ENCODE measurements at places on chromosomes 6 and 20. TPM values are rescaled to one million over a fixed set of nuclear protein-coding genes. Genes with fewer than 3 reads are reported as not detected.

DNA sequence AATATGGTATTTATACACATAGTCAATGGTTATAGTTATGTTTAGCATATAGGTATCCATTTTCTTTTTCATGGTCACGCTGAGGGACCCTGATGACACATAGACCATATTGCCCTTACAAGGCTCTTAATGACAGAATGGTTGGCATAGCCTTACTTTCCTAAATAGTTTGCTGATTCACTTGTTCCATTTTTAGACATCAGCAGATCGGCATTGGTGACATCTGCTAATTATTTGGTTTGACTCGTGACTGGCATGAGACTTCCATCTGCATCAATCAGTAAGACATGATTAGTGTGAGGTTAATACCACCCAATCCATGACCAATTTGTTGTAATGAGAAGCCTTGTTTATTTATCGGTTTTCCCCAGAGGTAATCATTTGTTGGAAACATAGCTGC lies 309.7 kb downstream of the ALDH8A1 start:
- no peaks in the 10 kb centered on the region for H3K4me1 ChIP-seq
- DNase-seq: no peak

DNA sequence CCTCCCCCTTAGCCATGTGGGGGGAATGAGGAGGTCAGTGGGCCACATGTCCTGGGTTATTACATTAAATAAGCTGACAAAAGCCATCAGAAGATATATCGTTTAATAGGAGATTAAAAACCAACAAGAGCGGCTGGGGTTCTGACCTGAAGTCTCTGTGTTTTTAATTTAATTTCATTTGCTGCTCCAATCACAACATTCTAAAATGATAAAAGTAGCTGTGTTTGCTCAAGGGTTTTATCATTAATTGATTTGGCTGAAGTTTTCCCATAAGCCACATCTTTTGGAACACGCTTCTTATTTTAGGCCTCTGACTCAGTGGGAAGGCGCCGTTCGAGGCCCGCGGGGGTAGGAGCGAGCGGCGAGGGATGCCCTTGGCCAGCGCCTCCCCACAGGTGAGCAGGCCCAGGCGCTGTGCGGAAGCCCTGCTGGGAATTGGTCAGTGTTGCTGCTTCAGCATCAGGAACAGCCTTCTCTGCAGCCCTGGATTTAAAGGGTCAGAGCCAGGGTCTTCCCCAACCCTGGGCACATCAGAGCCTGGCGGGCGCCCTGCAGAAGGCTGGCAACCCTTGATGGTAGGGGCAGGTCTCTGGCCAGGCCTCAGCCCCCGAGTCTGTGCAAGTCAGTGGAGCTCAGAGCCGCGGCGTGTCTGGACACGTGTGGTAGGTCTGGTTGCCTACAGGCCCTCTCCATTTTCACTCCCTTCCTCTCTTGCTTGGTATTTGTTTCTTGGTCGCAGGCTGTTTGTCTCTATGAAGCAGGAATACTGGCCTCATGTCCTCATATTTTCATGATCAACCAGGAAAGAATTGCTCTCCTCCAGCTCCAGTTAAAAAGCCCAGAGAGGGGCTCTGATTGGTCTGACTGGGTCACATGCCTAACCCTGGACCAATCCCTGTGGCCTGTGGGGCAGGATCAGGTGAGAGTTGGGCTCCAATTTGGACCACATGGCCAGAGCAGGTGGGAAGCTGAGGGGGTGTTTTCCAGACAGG lies 30.9 kb upstream of the MLN start:
- DNase-seq: no peak
- peaks cover 4% of the 10 kb centered on the region for H3K27me3 ChIP-seq
- no peaks in the 10 kb centered on the region for H3K36me3 ChIP-seq
- H3K4me3 ChIP-seq: no peak overlapping the region
- no peak overlapping the region for H3K27ac ChIP-seq

GRCh38 chr20:4052554-4052953 lies 37.2 kb upstream of the RNF24 start:
- no peaks in the 10 kb centered on the region for H3K4me1 ChIP-seq
- no peak overlapping the region for H3K4me3 ChIP-seq
- no peak overlapping the region for H3K27ac ChIP-seq
- no peak for DNase-seq
- no peaks in the 10 kb centered on the region for H3K27me3 ChIP-seq
- H3K36me3 ChIP-seq: no peaks in the 10 kb centered on the region

- no peaks in the 10 kb centered on the region for H3K4me1 ChIP-seq
- DNase-seq: no peak
- no peak overlapping the region for H3K27ac ChIP-seq
- H3K27me3 ChIP-seq: no peaks in the 10 kb centered on the region
- no peak overlapping the region for H3K4me3 ChIP-seq
Observed at GRCh38 chr6:39182604-39183003, 46.7 kb downstream of the KCNK5 start.

DNA sequence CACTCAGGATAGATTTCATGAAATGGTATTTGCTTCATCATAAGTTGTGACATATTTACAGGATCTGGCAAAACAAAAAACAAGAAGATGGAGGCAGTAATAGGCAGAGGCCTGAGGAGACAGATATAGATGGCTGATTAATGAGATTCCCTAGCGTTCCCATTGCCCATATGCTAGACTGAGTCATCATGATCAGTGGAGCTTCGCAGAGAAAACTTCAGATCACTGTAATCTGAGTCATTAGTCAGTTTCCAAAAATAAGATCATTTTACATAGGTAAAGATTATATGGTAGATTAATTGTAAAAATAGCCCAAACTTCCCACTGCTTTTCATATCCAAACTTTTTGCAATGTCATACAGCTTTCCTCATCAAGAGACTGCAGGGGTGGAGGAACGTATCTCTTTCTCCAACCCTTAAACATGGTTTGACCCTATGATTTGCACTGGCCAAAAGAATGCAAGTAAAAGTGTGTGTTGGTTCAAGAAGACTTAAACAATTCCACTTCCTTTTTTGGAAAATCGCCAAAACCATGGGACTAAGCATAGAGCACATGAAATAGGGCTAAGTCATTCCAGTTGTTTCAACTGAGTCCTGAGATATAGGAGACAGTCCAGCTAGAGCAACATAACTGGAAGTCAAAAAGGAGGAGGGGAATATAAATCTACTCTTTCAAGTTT lies 626.0 kb downstream of the RNF144B start:
- no peaks in the 10 kb centered on the region for H3K4me1 ChIP-seq
- no peak for DNase-seq
- no peaks in the 10 kb centered on the region for H3K27me3 ChIP-seq
- H3K27ac ChIP-seq: no peak overlapping the region
- H3K36me3 ChIP-seq: no peaks in the 10 kb centered on the region

GRCh38 chr20:56606174-56606945 lies 22.7 kb upstream of the TFAP2C start:
- no peak for DNase-seq
- H3K27ac ChIP-seq: no peak overlapping the region
- no peak overlapping the region for H3K4me3 ChIP-seq
- H3K36me3 ChIP-seq: no peaks in the 10 kb centered on the region
- H3K4me1 ChIP-seq: no peaks in the 10 kb centered on the region

- no peak for DNase-seq
- no peaks in the 10 kb centered on the region for H3K4me1 ChIP-seq
- H3K4me3 ChIP-seq: no peak overlapping the region
- H3K36me3 ChIP-seq: no peaks in the 10 kb centered on the region
- no peaks in the 10 kb centered on the region for H3K27me3 ChIP-seq
Observed at GRCh38 chr6:138310821-138311220, 66.9 kb upstream of the SMIM28 start.

GRCh38 chr20:6075428-6076219 lies 21.8 kb upstream of the LRRN4 start:
- H3K4me1 ChIP-seq: no peaks in the 10 kb centered on the region
- no peak for DNase-seq
- no peak overlapping the region for H3K4me3 ChIP-seq
- no peaks in the 10 kb centered on the region for H3K36me3 ChIP-seq

DNA sequence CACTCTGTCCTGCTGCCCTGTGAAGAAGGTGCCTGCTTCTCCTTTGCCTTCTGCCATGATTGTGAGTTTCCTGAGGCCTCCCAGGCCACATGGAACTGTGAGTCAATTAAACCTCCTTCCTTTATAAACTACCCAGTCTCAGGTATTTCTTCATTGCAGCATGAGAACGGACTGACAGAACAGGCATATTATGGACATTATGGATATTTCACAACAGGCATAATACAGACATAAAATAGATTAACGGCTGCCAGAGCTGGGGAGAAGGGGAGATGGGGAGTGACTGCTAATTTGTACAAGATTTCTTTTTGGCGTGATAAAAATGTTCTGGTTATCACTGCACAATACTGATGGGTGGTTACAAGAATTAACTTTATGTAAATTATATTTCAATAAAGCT lies 29.4 kb downstream of the TRPC4AP start:
- no peaks in the 10 kb centered on the region for H3K4me1 ChIP-seq
- DNase-seq: no peak
- no peak overlapping the region for H3K27ac ChIP-seq
- H3K27me3 ChIP-seq: no peaks in the 10 kb centered on the region
- H3K4me3 ChIP-seq: no peak overlapping the region

GRCh38 chr6:17354700-17355403 lies 38.5 kb upstream of the CAP2 start:
- H3K27me3 ChIP-seq: no peaks in the 10 kb centered on the region
- no peak overlapping the region for H3K27ac ChIP-seq
- DNase-seq: no peak
- H3K4me3 ChIP-seq: no peak overlapping the region
- no peaks in the 10 kb centered on the region for H3K4me1 ChIP-seq

DNA sequence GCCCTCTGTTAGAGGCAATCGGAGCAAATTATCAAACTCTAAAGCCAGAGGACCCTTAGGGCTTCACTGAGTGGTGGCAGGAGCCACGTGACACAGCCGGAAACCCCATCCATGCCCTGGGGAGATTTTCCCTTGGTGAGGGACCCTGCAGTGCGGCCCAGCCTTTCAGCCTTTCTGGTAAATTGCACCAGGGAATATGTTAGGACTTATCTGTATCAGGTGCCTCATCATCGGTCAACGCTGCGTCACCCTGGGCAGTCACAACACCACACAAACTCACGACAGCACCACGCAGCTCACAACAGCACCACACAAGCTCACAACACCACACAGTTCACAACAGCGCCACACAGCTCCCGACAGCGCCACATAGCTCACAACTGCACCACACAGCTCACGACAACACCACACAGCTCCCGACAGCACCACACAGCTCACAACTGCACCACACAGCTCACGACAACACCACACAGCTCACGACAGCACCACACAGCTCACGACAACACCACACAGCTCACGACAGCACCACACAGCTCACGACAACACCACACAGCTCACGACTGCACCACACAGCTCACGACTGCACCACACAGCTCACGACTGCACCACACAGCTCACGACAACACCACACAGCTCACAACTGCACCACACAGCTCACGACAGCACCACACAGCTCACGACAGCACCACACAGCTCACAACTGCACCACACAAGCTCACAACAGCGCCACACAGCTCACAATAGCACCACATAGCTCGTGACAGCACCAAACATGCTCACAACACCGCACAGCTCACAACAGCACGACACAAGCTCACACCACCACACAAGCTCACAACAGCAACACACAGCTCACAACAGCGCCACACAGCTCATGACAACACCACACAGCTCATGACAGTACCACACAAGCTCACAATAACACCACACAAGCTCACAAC lies 199.0 kb downstream of the DLL1 start:
- H3K27ac ChIP-seq: no peak overlapping the region
- no peaks in the 10 kb centered on the region for H3K4me1 ChIP-seq
- H3K4me3 ChIP-seq: no peak overlapping the region
- no peaks in the 10 kb centered on the region for H3K27me3 ChIP-seq
- no peaks in the 10 kb centered on the region for H3K36me3 ChIP-seq

DNA sequence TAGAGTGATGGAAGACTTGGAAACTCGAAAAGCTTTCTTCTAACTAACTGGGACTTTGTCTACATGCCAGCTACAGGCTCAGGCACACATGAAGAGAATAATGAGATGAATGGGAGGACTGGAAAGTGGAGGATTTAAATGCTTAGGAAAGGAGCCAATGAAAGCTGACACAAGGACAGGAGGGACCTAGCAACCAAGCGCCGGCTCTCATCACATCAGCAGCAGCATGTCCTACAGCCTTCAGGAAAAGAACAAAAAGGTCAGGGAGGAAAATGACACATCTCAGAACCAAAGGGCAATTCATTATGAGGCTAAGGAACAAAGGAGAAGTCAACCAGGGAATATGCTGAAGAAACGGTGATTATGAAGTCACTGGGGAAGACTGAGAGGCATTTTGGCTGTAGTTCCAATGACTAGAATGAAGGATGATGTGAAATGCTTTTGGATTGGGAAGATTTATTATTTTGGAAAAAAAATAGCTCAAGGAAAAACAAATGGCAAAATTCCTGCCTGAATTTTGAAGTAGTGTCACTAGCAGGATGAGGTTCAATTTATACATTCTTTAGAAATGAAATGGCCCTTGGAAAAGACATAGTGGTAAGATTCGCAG lies 5.7 kb downstream of the BACH2 start:
- no peak overlapping the region for H3K4me3 ChIP-seq
- peaks cover 10% of the 10 kb centered on the region for H3K4me1 ChIP-seq
- peak; percentile 17 for DNase-seq
- H3K27me3 ChIP-seq: peaks cover 8% of the 10 kb centered on the region
- H3K36me3 ChIP-seq: no peaks in the 10 kb centered on the region

GRCh38 chr20:39941245-39941644 lies 747.8 kb downstream of the MAFB start:
- DNase-seq: no peak
- no peak overlapping the region for H3K4me3 ChIP-seq
- no peak overlapping the region for H3K27ac ChIP-seq
- no peaks in the 10 kb centered on the region for H3K27me3 ChIP-seq
- H3K4me1 ChIP-seq: no peaks in the 10 kb centered on the region
- no peaks in the 10 kb centered on the region for H3K36me3 ChIP-seq

DNA sequence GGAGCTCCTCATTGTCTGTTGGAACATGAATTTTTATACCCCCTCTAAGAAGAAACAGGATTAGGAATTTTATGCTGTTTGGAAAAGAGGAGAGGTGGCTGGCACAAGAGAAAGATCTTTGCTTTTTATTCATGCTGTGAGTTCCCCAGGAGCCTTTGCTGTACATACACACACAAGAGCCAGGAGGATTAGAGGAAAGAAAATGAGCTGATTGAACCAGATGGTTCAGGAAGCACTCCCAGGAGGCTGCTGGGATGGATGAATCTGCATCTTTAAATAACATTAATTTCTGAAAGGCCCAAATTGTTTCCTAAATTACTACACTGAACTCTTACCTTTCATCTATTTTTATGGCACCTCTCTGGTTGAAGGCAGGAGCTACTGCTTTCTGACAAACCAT lies 20.1 kb upstream of the TCP11 start:
- H3K27ac ChIP-seq: no peak overlapping the region
- no peaks in the 10 kb centered on the region for H3K36me3 ChIP-seq
- H3K4me1 ChIP-seq: peaks cover 18% of the 10 kb centered on the region

GRCh38 chr20:23313271-23313670 lies 37.3 kb upstream of the NXT1 start:
- H3K27me3 ChIP-seq: no peaks in the 10 kb centered on the region
- DNase-seq: no peak
- no peak overlapping the region for H3K4me3 ChIP-seq
- no peaks in the 10 kb centered on the region for H3K36me3 ChIP-seq
- no peak overlapping the region for H3K27ac ChIP-seq

Gene VGLL2
- not detected for total RNA-seq

Gene RHAG
- total RNA-seq: not detected

Gene KCNQ2
- total RNA-seq: not detected

Gene C20orf141
- total RNA-seq: not detected

Gene SDCBP2
- 5.5 TPM for total RNA-seq

All from endothelial cell of umbilical vein (primary cell).